Esophagus muscularis mucosa (tissue), 4 donors: ENCODE measurements at places on chromosomes 5 and 9. TPM values are rescaled to one million over a fixed set of nuclear protein-coding genes. Genes with fewer than 3 reads are reported as not detected.

DNA sequence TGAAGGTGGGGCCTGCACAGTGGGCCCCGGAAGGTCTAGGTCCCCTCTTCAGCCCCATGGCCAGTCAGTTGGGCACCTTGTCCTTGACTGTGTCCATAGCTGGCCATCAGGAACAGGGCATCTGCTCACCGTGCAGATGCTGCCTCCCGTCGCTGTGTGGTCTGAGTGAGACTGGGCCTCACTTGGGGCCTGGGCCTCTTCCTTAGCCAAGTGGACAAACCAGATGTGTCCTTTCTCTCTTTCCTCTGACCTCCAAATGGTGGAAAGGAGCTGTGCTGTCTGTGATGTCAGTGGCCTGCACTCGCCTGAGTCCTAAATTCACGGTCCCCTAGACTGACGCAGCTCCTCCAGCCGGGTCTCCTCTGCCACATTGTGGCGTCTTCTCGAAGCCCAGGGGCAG lies 114.5 kb downstream of the COL5A1 start:
- H3K4me1 ChIP-seq: no peaks in the 10 kb centered on the region
- no peak for DNase-seq
- H3K27ac ChIP-seq: no peak overlapping the region
- H3K27me3 ChIP-seq: no peaks in the 10 kb centered on the region

DNA sequence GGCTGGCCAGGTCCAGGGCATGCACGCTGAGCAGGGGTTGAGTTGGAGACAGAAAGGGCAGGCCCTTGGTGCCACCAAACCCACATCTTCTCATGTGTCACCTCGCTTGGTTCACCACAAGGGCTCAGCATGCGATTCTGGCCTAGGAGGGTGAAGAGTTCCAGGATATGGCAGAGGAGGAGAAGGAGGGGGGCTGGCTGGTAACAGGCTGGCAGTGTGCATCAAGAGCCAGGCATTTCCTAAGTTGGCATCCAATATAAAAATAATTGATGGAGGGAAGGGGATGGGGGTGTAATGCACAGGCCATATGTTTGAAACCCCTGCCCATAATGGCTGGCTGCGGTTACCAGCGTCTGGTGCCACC lies 255.6 kb downstream of the NFIB start:
- peak; percentile 88 for DNase-seq
- no peak overlapping the region for H3K4me3 ChIP-seq
- no peaks in the 10 kb centered on the region for H3K36me3 ChIP-seq

- H3K4me3 ChIP-seq: no peak overlapping the region
Observed at GRCh38 chr5:108093186-108093585, 288.7 kb downstream of the FBXL17 start.

DNA sequence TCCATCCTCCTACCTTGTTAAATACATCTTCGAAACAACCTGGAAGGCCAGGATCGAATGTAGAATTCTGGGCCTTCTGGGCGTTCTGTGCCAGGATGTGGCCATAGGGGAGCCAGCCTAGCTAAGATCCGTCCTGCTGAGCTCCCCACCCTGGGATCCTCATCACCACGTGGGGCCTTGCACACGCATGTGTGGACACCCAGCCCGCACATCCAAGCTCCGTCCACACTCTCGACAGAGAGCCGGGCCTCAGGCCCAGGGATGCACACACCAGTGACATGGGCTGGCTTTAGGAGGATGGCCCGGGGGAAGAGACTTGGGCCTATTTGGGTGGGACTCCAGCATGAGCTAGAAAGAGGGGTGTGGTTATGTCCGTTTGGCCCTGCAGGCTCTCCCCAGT lies 154.0 kb downstream of the PAX5 start:
- no peaks in the 10 kb centered on the region for H3K27me3 ChIP-seq
- H3K4me3 ChIP-seq: no peak overlapping the region
- H3K27ac ChIP-seq: no peak overlapping the region
- DNase-seq: no peak

DNA sequence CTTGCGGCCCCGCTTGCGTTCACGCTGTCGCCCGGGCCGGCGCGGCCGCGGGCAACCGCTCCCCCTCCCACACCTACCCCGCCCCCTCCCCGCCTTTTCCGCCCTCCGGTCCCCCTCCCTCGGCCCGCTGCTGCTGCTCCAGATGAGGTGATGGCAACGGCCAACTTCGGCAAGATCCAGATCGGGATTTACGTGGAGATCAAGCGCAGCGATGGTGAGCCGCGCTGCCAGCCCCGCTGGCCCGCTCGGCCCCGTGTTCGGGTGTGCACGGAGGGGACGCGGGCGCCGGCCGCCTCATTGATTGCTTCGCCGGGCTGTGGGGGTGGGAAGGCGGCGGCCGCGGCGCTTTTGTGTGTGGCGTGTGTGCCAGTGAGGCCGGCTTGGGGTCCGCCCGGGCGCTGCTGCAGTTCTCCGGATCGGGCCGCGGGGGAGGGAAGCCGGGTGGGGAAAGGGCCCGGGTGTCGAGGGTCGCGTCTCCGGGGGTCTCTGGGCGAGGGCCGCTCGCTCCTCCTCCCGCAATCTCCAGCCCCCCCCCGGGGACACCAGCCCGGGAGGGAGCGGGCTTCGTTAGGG lies 403 bp downstream of the KIF2A start:
- peak overlapping the region; percentile 92 for H3K4me3 ChIP-seq
- H3K27ac ChIP-seq: peak overlapping the region; percentile 96
- peaks cover 14% of the 10 kb centered on the region for H3K4me1 ChIP-seq

- H3K4me1 ChIP-seq: no peaks in the 10 kb centered on the region
- no peak for DNase-seq
- H3K27ac ChIP-seq: no peak overlapping the region
- H3K27me3 ChIP-seq: no peaks in the 10 kb centered on the region
- no peak overlapping the region for H3K4me3 ChIP-seq
Observed at GRCh38 chr9:94720846-94721549, 5.5 kb upstream of the AOPEP start.

DNA sequence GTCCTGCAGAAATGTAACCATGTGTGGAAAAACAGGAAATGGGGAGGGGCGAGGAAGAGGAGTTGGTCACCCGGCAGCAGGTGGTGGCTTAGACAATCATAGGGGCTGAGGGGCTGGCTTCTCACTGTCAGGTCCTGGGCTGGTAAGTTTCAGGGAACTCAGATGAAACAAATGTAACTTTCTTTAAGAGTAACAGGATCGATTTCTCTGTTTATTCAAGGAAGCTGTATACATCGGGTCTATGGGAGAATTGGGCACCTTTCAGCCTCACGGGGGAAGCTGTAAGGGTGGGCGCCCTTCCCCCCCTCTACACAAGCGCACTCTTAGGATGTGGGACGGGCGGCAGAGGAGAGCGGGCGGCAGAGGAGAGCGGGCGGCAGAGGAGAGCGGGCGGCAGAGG lies 104.3 kb upstream of the SIMC1 start:
- DNase-seq: no peak
- no peaks in the 10 kb centered on the region for H3K4me1 ChIP-seq

DNA sequence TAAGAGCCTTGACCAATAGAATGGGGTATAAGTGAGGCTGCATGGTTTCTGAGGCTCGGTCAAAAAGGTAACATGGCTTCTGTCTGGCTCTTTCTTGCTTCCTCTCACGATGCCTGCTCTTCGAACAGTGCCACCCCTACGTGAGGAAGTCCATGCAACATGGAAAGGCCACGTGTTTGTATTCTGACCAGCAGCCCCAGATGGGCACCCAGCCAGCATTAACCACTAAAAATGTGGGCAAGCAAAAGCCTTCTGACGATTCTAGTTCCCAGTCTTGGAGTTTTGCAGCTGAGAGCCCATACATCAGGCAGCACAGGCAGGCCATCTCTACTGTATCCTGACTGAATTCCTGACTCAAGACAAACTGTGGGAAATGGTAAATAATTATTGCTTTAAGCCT lies 24.2 kb upstream of the NREP start:
- no peak for DNase-seq
- H3K4me3 ChIP-seq: no peak overlapping the region
- H3K27ac ChIP-seq: no peak overlapping the region

GRCh38 chr9:137804908-137805630 lies 72.5 kb upstream of the CACNA1B start:
- no peaks in the 10 kb centered on the region for H3K27me3 ChIP-seq
- peaks cover 61% of the 10 kb centered on the region for H3K36me3 ChIP-seq
- no peak overlapping the region for H3K27ac ChIP-seq
- no peak for DNase-seq
- no peak overlapping the region for H3K4me3 ChIP-seq

DNA sequence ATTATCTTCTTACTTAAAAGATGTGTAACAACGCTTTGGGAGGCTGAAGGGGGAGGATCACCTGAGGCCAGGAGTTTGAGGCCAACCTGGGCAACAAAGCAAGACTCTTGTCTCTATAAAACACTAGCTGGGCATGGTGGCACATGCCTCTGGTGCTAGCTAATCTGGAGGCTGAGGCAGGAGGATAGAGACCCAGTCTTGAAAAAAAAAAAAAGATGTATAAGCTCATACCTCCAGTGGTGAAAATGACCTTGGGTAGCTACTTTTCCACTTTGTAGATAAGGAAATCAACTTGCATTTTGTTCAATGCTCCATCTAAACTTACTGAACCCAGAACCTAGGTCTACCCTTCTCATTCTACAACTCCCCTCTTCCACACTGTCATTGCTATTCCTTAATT lies 16.6 kb downstream of the ARRDC3 start:
- DNase-seq: no peak
- no peaks in the 10 kb centered on the region for H3K27me3 ChIP-seq
- no peak overlapping the region for H3K27ac ChIP-seq

DNA sequence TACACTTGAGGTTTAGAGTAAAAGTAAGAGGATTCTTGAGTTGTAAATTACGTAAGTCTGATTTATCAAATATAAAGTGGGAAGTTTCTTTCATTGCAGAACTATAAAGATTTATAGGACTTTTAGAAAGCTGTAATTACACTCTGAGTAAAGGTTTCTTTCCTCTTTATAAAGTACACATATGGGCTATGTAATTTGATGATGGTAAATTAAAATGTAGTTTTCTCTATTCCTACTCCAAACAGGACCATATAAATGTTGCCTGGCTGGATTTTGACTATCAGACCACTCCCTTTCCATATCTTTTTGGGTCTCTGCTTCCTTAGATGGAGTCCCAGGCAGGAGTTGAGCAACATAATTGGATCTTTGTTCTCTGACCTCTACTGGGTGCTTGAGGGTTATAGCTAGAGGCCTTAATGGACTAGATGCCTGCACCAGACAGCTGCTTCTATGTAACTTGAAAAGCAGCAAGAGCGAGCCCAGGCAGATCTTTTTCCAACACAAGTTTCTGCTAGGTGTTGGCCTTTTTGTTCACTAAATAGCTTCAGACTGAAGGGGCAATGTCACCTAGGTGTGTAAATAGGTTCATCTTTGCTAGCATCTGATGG lies 11.4 kb upstream of the TEX48 start:
- no peaks in the 10 kb centered on the region for H3K4me1 ChIP-seq
- no peaks in the 10 kb centered on the region for H3K36me3 ChIP-seq
- H3K27ac ChIP-seq: no peak overlapping the region
- no peaks in the 10 kb centered on the region for H3K27me3 ChIP-seq
- no peak for DNase-seq

- no peaks in the 10 kb centered on the region for H3K27me3 ChIP-seq
- no peak overlapping the region for H3K4me3 ChIP-seq
- H3K36me3 ChIP-seq: no peaks in the 10 kb centered on the region
- H3K4me1 ChIP-seq: peaks cover 36% of the 10 kb centered on the region
Observed at GRCh38 chr5:93567424-93567823, 13.6 kb downstream of the NR2F1-AS1 start.

GRCh38 chr9:138099803-138100598 lies 222.4 kb downstream of the CACNA1B start:
- H3K4me1 ChIP-seq: no peaks in the 10 kb centered on the region
- H3K27ac ChIP-seq: no peak overlapping the region
- H3K4me3 ChIP-seq: no peak overlapping the region
- DNase-seq: peak; percentile 74
- H3K36me3 ChIP-seq: no peaks in the 10 kb centered on the region
- peaks cover 37% of the 10 kb centered on the region for H3K27me3 ChIP-seq

GRCh38 chr5:157740229-157740610 lies 3.3 kb upstream of the LSM11 start:
- H3K27ac ChIP-seq: no peak overlapping the region
- H3K4me1 ChIP-seq: peaks cover 16% of the 10 kb centered on the region
- peaks cover 40% of the 10 kb centered on the region for H3K36me3 ChIP-seq
- H3K27me3 ChIP-seq: no peaks in the 10 kb centered on the region
- no peak overlapping the region for H3K4me3 ChIP-seq
- no peak for DNase-seq

GRCh38 chr5:74504463-74504862 lies 136.1 kb downstream of the ENC1 start:
- no peak for DNase-seq
- H3K36me3 ChIP-seq: no peaks in the 10 kb centered on the region
- H3K27ac ChIP-seq: no peak overlapping the region
- no peaks in the 10 kb centered on the region for H3K27me3 ChIP-seq
- H3K4me1 ChIP-seq: peaks cover 8% of the 10 kb centered on the region

GRCh38 chr9:133930046-133930681 lies 62.0 kb downstream of the VAV2 start:
- no peak overlapping the region for H3K4me3 ChIP-seq
- peaks cover 19% of the 10 kb centered on the region for H3K4me1 ChIP-seq
- no peaks in the 10 kb centered on the region for H3K36me3 ChIP-seq
- no peaks in the 10 kb centered on the region for H3K27me3 ChIP-seq
- H3K27ac ChIP-seq: no peak overlapping the region
- DNase-seq: no peak

DNA sequence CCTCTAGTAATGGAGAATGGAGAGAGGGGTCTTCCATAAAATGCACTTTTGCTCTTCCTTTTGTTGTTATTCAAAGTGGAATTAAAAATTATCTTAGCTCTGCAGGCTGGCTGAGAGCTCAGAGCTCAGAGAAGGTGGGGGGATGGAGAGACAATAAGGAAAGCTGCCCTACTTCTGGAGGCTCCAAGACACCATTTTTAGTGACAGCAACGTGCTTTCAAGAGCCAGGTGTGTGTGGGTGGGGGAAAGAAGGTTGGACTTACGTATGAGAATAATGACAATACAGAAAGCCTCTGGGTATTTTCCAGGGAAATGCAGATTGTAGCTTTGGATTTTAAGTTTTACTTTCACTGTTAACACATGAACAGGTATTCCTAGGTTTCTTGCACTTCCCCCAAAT lies 173.9 kb downstream of the TRPM3 start:
- no peaks in the 10 kb centered on the region for H3K4me1 ChIP-seq
- H3K27ac ChIP-seq: no peak overlapping the region
- H3K36me3 ChIP-seq: no peaks in the 10 kb centered on the region

GRCh38 chr5:172156541-172156994 lies 31.5 kb downstream of the STK10 start:
- H3K4me3 ChIP-seq: no peak overlapping the region
- H3K36me3 ChIP-seq: peaks cover 28% of the 10 kb centered on the region
- H3K27ac ChIP-seq: no peak overlapping the region
- no peak for DNase-seq
- peaks cover 10% of the 10 kb centered on the region for H3K4me1 ChIP-seq

- no peaks in the 10 kb centered on the region for H3K4me1 ChIP-seq
- no peak overlapping the region for H3K4me3 ChIP-seq
- H3K36me3 ChIP-seq: no peaks in the 10 kb centered on the region
- H3K27me3 ChIP-seq: no peaks in the 10 kb centered on the region
- DNase-seq: no peak
Observed at GRCh38 chr5:83577036-83577636, 105.6 kb downstream of the VCAN start.

Gene PAEP
- not detected for total RNA-seq

Gene PCDHGC5
- total RNA-seq: 3.7 TPM

Gene TSTD2
- 22.9 TPM for total RNA-seq

Gene CHSY3
- 2.1 TPM for total RNA-seq

Gene PCDHA2
- total RNA-seq: 0.42 TPM

Gene DPYSL3
- 449 TPM for total RNA-seq
